ENCODE measurements at places on chromosomes 2 and 18.

- H3K4me1 ChIP-seq: no peaks in the 10 kb centered on the region
- DNase-seq: no peak
- no peak overlapping the region for H3K4me3 ChIP-seq
Observed at GRCh38 chr2:27202854-27203253, 9.0 kb upstream of the ATRAID start.

GRCh38 chr2:96985181-96985945, 1.0 kb downstream of the FAM178B start:
- no peak overlapping the region for H3K4me3 ChIP-seq
- H3K4me1 ChIP-seq: no peaks in the 10 kb centered on the region
- no peak for DNase-seq
- H3K27ac ChIP-seq: no peak overlapping the region
- no peaks in the 10 kb centered on the region for H3K27me3 ChIP-seq

- H3K36me3 ChIP-seq: no peaks in the 10 kb centered on the region
- H3K27ac ChIP-seq: no peak overlapping the region
- no peaks in the 10 kb centered on the region for H3K4me1 ChIP-seq
- H3K27me3 ChIP-seq: no peaks in the 10 kb centered on the region
- H3K4me3 ChIP-seq: no peak overlapping the region
- DNase-seq: no peak
Observed at GRCh38 chr2:49288902-49289700, 134.8 kb upstream of the FSHR start.

GRCh38 chr2:204900487-204900886, 355.2 kb downstream of the PARD3B start:
- H3K4me1 ChIP-seq: no peaks in the 10 kb centered on the region
- no peaks in the 10 kb centered on the region for H3K36me3 ChIP-seq
- H3K4me3 ChIP-seq: no peak overlapping the region
- no peaks in the 10 kb centered on the region for H3K27me3 ChIP-seq

DNA sequence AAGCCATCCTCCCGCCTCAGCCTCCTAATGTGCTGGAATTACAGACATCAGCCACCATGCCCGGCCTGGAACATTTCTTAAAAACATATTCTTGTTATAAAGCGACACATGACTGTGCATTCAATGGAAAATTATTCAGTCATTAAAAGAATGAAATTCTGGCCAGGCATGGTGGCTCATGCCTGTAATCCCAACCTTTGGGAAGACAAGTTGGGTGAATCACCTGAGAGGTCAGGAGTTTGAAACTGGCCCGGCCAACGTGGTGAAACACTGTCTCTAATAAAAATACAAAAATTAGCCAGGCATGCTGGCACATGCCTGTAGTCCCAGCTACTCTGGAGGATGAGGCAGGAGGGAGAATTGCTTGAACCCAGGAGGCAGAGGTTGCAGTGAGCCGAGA, 21.6 kb upstream of the RPRD1A start:
- H3K27ac ChIP-seq: no peak overlapping the region
- H3K36me3 ChIP-seq: no peaks in the 10 kb centered on the region
- H3K4me1 ChIP-seq: no peaks in the 10 kb centered on the region
- H3K27me3 ChIP-seq: peaks cover 5% of the 10 kb centered on the region

DNA sequence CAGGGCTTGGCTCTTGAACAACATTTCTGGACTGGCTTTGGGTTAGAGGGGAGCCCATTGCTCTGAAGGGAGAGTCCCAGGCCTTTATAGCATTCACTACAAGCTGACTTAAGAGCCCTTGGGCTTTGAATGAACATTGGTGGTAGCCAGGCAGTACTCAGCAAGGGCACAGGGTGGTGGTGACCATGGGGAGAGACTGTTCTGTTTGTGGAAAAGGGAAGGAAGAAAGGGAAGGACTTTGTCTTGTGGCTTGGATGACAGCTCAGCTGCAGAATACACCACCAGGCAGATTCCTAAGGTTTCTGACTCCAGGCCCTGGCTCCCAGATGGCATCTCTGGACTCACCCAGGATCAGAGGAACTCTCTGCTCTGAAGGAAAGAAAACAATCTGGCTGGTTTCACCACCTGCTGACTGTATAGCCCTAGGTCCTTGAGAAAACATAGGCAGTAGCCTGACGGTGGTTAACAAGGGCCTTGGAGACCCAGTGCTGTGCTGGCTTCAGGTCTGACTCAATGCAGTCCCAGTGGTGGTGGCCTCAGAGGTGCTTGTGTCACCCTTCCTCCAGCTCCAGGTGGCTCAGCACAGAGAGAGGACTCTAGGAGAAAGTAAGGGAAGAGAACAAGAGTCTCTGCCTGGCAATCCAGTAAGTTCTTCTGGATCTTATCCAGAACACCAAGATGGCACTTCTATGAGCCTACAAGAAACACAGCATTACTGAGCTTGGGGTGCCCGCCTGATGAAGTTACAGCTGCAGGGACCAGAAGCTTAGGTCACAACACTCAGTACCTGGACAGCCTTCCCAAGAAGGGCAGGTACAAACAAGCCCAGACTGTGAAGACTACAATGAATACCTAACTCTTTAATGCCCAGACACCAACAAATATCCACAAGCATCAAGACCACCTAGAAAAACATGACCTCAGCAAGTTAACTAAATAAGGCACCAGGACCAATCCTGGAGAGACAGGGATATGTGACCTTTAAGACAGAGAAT, 16.4 kb upstream of the ABCB11 start:
- no peak overlapping the region for H3K4me3 ChIP-seq
- DNase-seq: no peak
- no peaks in the 10 kb centered on the region for H3K36me3 ChIP-seq

GRCh38 chr2:190947711-190948251, 66.2 kb downstream of the STAT1 start:
- peak overlapping the region; percentile 15 for H3K27ac ChIP-seq
- DNase-seq: no peak
- no peaks in the 10 kb centered on the region for H3K36me3 ChIP-seq
- H3K4me1 ChIP-seq: no peaks in the 10 kb centered on the region

- no peaks in the 10 kb centered on the region for H3K27me3 ChIP-seq
- H3K4me1 ChIP-seq: peaks cover 28% of the 10 kb centered on the region
- peak overlapping the region; percentile 82 for H3K4me3 ChIP-seq
- H3K36me3 ChIP-seq: peaks cover 9% of the 10 kb centered on the region
- DNase-seq: no peak
- peak overlapping the region; percentile 76 for H3K27ac ChIP-seq
Observed at GRCh38 chr2:68157002-68157401, 686 bp upstream of the PNO1 start.

- H3K4me1 ChIP-seq: no peaks in the 10 kb centered on the region
- H3K27ac ChIP-seq: peak overlapping the region; percentile 53
- DNase-seq: no peak
Observed at GRCh38 chr2:28276076-28276618, 116.5 kb upstream of the FOSL2 start.

- H3K27me3 ChIP-seq: no peaks in the 10 kb centered on the region
- no peaks in the 10 kb centered on the region for H3K36me3 ChIP-seq
- no peak for DNase-seq
- H3K4me1 ChIP-seq: no peaks in the 10 kb centered on the region
- H3K4me3 ChIP-seq: no peak overlapping the region
- H3K27ac ChIP-seq: no peak overlapping the region
Observed at GRCh38 chr2:137231628-137232027, 466.3 kb downstream of the THSD7B start.

- H3K4me1 ChIP-seq: peaks cover 8% of the 10 kb centered on the region
- peaks cover 10% of the 10 kb centered on the region for H3K27me3 ChIP-seq
- DNase-seq: no peak
Observed at GRCh38 chr2:199851883-199852282, 891 bp upstream of the FTCDNL1 start.

GRCh38 chr2:165469417-165469816, at the start of gene CSRNP3:
CSRNP3 (plus strand) TSS chr2:165469698; CDS start chr2:165595066, 125,368 bp downstream.
- H3K4me3 ChIP-seq: peak within 1 kb of the TSS; percentile 47
- H3K27ac ChIP-seq: no peak within 1 kb of the TSS
- peak; percentile 22 for DNase-seq
- H3K4me1 ChIP-seq: no peaks in the 10 kb centered on the region
- H3K27me3 ChIP-seq: no peaks in the 10 kb centered on the region
- no peaks in the 10 kb centered on the region for H3K36me3 ChIP-seq

- H3K27me3 ChIP-seq: no peaks in the 10 kb centered on the region
- no peak overlapping the region for H3K27ac ChIP-seq
- H3K4me3 ChIP-seq: no peak overlapping the region
- H3K4me1 ChIP-seq: peaks cover 22% of the 10 kb centered on the region
Observed at GRCh38 chr2:56182420-56182819, 1.4 kb upstream of the CCDC85A start.

DNA sequence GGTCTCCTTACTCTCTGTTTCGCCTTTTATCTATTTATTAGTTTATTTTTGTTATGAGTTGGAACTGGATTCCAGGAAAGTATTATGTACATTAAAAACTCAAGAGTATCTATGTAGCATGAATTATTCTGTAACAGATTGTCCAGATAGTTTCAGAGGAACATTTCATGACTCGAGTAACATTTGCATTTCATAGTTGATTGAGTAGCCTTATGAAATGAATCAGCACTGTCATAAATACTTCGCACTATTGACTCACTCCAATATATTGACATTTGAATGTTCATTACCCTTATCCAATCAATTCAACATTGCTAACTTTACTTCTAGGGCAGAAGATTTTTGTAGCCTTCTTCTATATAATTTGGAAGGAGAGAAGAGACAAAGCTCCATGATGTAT, 11.3 kb upstream of the VRK2 start:
- H3K4me1 ChIP-seq: no peaks in the 10 kb centered on the region
- H3K36me3 ChIP-seq: no peaks in the 10 kb centered on the region
- no peaks in the 10 kb centered on the region for H3K27me3 ChIP-seq
- no peak for DNase-seq
- no peak overlapping the region for H3K4me3 ChIP-seq
- no peak overlapping the region for H3K27ac ChIP-seq

- peak overlapping the region; percentile 87 for H3K27ac ChIP-seq
- no peaks in the 10 kb centered on the region for H3K27me3 ChIP-seq
- no peaks in the 10 kb centered on the region for H3K4me1 ChIP-seq
Observed at GRCh38 chr2:197805715-197806633, 1.6 kb downstream of the PLCL1 start.

- no peaks in the 10 kb centered on the region for H3K27me3 ChIP-seq
- peak overlapping the region; percentile 30 for H3K4me3 ChIP-seq
- H3K36me3 ChIP-seq: no peaks in the 10 kb centered on the region
- peaks cover 8% of the 10 kb centered on the region for H3K4me1 ChIP-seq
- H3K27ac ChIP-seq: peak overlapping the region; percentile 85
Observed at GRCh38 chr2:237675316-237675715, 47.9 kb downstream of the LRRFIP1 start.

DNA sequence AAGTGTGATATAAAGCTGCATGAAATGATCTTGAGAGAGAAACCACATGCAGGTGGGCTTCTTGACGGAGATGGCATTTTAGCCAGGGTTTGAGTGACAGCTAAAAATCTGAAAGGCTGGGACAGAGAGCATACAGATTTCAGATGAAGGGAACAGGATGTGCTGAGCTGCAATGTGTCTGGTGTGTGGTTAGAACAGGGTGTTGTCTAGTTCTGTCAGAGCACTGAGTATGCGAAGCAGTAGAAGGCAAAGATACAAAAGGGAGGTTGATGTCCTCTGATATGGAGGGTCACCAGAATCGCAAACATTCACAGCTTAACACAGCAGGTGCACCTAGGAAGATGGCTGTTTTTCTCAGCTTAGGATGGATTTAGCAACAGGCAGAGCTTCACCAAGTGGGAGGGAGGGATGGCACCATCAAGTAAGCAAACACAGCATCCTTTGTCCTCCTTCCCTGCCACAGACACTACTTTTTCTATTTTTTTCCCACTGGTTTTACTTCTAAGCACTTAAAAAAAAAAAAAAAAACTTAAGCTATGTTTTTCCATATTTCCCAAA, 182.5 kb downstream of the TMX3 start:
- DNase-seq: no peak
- H3K36me3 ChIP-seq: no peaks in the 10 kb centered on the region
- no peak overlapping the region for H3K27ac ChIP-seq
- no peaks in the 10 kb centered on the region for H3K4me1 ChIP-seq
- no peaks in the 10 kb centered on the region for H3K27me3 ChIP-seq
- H3K4me3 ChIP-seq: no peak overlapping the region

DNA sequence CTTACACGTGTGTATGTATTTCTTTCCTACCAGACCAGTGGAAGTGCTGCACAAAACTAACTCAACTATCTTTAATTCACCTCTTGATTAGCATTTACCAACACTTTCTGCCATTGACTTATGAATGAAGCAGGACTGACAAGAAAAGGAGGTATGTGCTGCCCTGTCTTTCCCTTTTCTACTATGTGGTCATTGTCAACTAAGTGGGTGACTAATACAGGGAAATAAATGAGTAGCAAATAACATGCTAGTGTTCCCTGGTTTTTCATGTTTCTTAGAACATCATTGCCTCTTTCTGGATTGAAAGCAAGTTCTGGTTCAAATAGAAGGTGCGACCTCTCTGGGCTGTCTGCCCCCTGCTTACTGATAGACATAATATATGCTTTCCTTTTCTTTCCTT, 58.0 kb downstream of the LINC00305 start:
- no peaks in the 10 kb centered on the region for H3K36me3 ChIP-seq
- no peaks in the 10 kb centered on the region for H3K4me1 ChIP-seq
- no peak for DNase-seq
- no peak overlapping the region for H3K4me3 ChIP-seq
- H3K27ac ChIP-seq: no peak overlapping the region
- no peaks in the 10 kb centered on the region for H3K27me3 ChIP-seq

GRCh38 chr2:100923461-100924060, 78.5 kb upstream of the RPL31 start:
- H3K27me3 ChIP-seq: no peaks in the 10 kb centered on the region
- H3K4me3 ChIP-seq: no peak overlapping the region

DNA sequence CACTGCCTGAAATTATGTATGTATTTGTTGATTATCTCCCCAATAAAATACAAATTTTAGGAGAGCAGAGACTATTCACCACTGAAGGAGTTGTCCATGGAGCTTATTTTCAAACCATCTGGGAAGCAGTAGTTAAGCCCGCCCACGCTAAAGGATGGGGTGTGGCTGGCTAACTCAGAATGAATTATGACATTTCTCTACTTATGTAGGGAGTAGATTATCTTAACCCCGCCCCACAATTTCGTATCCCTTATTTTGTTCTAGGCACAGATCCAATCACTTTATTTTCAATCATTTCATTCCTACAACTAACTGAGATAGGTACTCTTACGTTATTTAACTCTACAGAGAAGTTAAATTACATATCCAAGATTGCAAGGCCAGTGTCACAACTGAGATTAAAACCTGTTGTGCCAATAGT, 1.4 kb upstream of the LAPTM4A start:
- no peaks in the 10 kb centered on the region for H3K36me3 ChIP-seq
- peak overlapping the region; percentile 96 for H3K27ac ChIP-seq
- peaks cover 24% of the 10 kb centered on the region for H3K4me1 ChIP-seq

DNA sequence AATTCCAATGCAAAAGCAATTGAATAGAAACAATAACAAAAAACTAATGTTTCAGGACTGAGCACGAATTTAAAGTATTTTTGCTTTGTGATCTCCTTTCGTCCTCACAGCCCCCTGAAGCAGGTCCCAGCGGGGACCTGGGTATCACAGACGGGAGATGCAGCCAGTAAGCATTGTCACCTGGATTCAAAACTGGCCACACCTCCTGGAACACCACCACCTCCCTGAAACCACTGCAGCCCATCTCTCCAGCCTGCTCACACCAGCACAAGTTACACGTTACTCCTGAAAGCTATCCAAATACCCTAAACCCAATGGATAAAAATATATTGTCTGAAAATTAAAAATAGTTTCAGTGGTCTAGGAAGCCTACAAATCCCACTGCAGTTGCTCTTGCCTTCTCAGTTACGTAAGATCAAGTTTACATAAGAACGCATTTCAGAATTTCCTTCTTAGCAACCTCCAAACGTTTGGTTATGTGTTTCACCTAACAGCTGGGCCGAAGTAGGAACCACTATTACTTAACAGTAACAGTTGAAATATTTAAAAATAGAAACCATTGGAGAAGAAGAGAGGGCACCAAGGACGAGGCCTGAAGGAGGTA, 178.0 kb downstream of the HDAC4 start:
- no peaks in the 10 kb centered on the region for H3K36me3 ChIP-seq
- H3K4me3 ChIP-seq: peak overlapping the region; percentile 26
- DNase-seq: peak; percentile 65

Data from tibial artery (tissue), 4 donors.